ENCODE measurements at places on chromosomes 6 and 20.

- DNase-seq, result no peak
Measured at GRCh38 chr6:121767211-121767610, 331.8 kb downstream of the GJA1 start.

DNA sequence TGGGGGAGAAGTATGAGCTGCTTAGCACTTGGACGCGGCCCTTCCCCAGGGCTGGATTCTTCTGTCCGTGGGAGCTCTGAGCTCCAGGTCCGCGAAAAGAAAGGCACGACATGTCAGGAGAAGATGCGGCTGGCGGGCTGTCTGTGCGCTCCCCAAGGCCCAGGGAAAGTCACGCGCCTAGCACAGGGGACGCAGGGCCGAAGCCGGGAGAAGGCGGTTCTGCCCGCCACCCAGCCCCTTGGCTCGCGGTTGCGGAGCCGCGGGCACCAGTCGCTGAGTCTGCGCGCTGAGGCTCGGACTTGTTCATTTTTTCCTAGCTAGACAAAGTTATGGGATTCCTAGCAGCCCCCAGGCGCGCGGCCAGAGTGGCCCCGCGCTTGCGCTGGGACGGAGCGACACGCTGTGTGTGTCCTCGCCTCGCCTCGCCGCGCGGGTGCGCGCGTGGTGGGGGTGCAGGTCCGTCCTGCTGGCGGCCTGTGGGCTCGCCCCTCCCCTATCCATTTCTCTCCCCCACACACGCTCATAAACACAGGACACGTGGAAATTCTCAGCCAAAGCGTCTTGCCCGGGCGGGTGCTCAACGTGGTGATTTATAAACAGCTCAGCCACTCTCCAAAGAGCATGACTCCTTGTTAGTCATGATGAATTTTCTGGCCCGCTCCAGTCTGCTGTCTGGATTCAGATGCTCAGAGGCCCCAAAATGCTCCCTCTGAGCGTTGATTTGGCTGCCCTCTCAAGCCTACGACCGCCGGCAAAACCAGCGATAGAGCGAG, 1.9 kb upstream of the POU3F2 start:
- no peak for DNase-seq

GRCh38 chr6:2978923-2979322, 7.6 kb upstream of the SERPINB6 start:
- no peak for DNase-seq

DNA sequence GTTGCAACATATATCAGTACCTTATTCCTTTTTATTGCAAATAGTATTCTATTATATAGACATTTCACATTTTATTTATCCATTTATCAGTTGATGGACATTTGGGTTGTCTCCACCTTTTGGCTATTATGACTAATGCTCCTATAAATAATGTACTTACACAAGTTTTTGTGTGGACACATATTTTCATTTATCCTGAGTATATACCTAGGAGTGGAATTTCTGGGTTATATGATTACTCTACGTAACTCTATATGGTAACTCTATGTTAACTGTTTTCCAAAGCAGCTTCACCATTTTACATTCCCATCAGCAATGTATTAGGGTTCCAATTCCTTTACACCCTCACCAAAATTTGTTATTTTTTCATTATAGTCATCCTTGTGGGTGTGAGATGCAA, 405.0 kb downstream of the ESR1 start:
- DNase-seq, result no peak

DNA sequence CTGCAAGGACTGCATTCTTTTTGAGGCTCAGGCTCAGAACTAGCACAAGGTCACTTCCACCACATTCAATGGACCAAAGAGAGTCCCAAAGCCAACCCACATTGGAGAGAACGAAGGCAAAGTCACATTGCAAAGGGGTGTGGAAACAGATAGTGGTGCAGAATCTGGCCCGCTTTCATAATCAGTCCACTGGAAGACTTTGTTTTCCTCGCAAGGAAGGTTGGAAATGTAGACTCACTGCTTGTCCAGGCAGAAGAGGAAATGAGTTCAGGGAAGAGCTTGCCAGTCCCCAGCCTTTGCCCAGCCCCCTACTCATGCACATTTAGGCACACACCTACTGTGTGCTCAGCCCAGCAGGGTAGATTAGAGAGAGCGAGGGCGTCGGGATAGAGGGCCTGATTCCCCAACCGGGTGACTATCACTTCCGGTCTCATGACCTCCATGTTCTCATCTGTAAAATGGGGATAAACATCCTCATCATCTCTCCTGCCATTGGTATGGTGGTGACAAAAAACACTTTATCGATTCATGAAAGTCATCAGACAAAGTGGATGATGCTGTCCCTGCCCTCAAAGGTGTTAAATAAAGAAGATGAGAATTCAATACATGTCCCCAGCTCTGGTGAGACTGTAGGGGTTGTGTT, 24.3 kb upstream of the CCN5 start:
- no peak for DNase-seq

- DNase-seq, result no peak
Measured at GRCh38 chr6:159234102-159234553, 64.9 kb downstream of the FNDC1 start.

- DNase-seq, result no peak
Measured at GRCh38 chr6:114559419-114559818, 216.6 kb upstream of the HS3ST5 start.

DNA sequence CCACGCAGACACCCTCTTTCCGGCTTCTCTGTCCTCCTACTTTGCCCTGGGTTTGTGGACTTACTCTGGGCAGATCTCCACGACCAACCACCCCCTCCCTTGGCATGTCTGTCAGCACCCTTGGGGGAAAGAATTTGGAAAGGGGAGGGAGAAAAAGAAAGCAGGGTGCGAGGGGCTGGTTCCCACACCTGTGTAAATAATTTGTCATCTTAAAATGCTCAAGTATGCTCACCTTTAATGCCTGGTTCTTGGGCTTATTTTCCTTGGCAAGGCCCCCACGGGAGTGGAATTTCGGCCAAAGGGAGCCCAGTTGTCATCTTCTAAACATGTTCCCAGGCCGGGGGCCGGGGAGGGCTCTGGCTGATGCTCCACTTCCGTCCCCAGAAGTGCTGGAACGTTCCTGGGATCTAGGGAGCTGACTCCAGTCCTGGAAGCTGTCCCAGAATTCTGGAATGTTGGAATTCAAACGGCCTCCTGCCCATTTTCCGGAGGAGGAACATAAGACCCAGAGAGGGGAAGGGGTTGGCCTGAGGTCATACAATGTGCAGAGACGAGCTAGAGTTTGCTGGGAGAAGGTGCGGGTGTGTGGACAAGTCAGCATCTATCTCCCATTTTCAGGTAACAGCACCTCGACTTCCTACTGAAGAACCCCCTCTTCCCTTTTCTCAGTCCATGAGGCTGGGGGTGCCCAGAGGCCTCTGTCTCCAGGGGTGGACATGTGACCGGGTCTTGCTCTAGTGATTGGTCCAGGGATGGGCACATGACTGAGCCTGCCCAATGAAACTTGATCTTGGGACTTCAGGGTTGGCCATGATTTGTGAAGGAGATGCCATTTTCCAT, 122.3 kb downstream of the CEBPB start:
- DNase-seq, result no peak

DNA sequence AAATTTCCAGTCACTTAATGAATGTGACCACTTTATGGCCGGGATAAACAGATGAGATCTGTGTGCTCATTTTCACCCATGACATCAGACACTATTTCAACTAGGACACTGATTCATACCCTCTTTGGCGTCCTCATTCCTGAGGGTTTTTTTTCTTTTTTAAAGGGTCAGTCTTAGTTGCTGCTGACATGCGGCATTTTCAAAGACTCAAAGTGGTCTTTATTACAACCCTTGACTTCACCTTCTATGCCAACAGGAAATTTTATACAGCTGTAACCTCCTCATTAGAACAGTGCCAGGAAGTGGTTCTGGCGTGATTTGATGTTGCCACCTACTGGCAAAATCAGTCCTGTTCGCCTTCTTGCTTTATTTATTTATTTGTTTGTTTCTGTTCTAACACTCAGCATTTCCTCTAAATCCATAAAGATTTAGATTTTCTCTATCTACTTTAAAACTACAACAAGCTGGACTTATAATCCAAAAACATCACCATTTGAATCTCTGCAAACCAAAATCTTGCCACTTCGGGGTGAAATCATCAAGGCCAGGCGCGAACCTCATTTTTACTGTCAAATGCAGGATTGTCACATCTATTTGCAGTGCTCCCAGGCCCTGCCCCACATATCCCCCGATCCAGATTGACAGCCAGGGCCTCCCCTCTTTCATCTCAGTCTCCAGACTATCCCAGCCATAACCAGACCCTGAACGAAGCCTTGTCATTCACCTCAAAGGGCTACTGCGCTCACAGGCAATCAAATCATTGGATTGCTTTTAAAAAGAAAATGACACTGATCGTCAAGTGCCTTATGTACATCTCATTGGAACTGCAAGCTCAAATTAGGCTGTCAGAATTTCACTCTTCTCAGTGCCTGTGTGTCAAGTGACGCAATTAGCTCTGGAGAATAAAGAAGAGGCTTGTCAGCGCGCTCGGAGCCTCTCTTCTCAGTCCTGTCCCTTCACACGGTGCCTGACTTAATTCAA, 77.5 kb downstream of the C6orf118 start:
- no peak for DNase-seq

- no peak for DNase-seq
Measured at GRCh38 chr6:161257793-161258457, 15.9 kb downstream of the AGPAT4 start.

- no peak for DNase-seq
Measured at GRCh38 chr6:31970604-31971271, 1.2 kb downstream of the DXO start.

GRCh38 chr20:3465301-3465700, 5.5 kb upstream of the ATRN start:
- no peak for DNase-seq

DNA sequence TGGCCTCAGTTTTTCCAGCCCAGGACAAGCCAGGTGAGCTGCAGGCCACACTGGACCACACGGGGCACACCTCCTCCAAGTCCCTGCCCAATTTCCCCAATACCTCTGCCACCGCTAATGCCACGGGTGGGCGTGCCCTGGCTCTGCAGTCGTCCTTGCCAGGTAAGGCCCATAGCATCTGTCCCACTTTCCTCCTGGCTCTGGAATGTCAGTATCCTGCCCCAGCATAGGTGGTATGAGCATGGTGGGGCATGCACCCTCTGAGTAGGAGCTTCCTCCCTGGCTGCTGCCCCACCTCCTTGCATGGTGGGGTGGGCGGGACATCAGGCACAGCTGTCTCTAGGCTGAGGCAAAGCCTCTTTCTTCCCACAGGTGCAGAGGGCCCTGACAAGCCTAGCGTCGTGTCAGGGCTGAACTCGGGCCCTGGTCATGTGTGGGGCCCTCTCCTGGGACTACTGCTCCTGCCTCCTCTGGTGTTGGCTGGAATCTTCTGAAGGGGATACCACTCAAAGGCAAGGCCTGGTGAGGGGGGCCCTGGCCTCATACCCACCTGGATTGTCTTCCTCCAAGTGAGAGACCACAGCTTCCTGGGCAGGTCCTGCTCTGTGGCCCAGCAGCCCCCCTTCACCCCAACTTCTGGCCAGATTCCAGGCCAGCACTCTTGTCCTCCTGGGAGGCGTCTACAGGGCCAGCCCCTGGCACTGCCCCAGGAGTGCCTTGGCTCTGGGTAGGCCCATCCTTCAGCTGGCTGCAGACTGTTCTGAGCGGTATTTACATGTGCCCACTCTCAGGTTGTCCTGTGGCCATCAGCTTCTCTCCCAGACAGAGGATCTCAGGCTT, 9.1 kb downstream of the PI16 start:
- DNase-seq, result peak; percentile 39

- peak; percentile 57 for DNase-seq
Measured at GRCh38 chr6:117482240-117483003, at the start of gene DCBLD1. TSS of gene DCBLD1 (plus strand) at chr6:117482674. CDS start at chr6:117482782, 108 bp downstream.

DNA sequence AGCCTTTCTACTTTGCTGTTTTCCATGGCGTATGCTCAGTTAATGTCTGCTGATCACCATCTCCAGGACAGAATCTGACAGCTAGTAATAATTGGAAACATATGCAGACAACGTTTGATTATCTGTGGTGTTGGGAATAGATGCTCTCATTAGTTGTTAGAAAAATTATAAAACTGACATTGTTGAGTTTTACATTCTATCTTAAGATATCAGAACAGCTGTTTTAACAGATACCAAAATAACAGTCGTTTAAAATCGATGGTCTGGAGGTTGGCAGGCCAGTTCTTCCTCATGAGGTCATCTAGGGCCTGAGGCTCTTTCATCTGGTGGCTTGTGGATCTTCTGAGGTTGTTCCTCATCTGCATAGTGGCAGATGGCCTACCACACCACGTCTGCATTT, 137.6 kb downstream of the AIG1 start:
- no peak for DNase-seq

GRCh38 chr6:45576648-45577624, 199.2 kb upstream of the SUPT3H start:
- no peak for DNase-seq

GRCh38 chr20:57326667-57327455, 2.7 kb upstream of the SPO11 start:
- DNase-seq, result no peak

DNA sequence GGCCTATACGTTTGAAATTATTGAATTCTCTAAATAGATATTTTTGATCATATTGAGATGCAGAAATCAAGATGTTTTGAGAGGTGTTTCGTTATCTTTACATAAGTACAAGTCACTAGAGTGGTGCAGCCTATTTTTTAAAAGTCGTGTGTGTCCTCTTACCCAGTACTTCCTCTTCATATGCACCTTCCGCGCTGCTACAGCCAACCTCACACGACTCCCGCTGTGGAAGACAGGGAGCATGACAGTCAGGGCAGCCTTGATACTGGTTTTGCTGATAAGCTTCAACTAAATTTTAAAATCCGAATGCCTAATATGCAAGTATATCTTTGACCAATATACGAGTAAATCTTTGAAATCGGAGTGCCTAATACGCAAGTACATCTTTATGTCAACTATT, 16.3 kb downstream of the ROS1 start:
- no peak for DNase-seq

DNA sequence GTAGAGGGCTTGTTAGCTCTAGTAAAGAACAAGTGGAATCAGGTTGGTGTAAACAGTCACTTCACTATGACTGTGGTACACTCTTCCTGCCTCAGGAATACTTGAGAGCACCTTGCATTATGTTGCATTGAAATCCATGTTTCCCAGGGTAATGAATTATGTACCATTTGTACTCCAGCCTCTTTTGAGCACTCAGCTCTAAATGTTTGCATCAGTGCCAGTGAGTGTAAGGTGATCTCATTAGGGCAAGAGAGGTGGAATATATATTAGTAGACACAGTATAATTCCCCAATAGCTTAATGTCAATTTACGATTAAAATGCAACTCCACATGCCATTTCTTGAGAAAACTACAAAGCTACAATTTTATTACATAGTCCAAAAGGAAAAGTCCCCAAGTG, 319.6 kb upstream of the POU3F2 start:
- no peak for DNase-seq

GRCh38 chr6:168703990-168704389, 263.0 kb downstream of the SMOC2 start:
- DNase-seq, result no peak

DNA sequence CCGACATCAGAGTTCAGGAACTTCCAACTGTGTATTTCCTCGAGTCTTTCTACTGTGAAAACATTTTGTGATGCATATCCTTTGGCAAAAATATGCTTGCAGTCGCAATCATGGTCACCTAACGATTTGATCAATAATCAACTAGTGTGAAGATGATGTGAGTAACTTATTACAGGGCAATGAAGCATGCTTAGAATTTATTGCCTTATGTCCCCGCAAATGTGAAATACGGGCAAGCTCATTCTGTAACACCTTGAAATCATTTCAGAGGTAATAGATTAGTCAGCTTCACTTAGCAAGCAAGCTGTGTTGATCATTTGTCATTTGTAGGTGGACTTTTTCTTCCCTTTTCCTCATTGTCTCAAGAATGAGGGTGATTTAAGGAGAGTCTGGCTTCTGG, 67.9 kb upstream of the DOK5 start:
- no peak for DNase-seq

Measured in stimulated activated CD4-positive, alpha-beta T cell treated with anti-CD3 and anti-CD28 coated beads, Interleukin-2, amount 100 ng/mL, for 24 hours (primary cell).